COR-L47 (cell line): ENCODE measurements at places on chromosomes 16 and 17.

DNA sequence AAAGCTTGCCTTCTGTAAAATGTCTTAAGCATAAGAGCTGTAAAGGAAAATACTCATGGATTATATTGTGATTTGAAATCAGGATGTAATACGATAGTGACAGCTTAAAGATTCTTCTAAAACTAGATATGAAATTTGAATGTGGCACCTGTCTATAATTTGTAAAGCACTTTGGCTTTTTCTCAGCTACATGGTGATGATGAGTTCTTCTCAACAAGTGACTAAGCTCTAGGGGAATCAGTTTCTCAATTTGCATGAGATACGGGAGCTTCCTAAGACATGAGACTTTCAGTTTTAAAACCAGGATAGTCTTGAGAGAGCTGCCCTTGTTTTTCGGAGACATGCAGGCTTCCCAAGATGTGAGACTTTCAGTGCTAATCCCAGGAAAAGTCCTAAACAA is 439.2 kb downstream of the CDH13 start:
- no peak for DNase-seq

- peak; percentile 87 for DNase-seq
Measured at GRCh38 chr17:44708401-44709263, at the start of gene DBF4B. TSS of gene DBF4B (plus strand) at chr17:44708665. CDS start at chr17:44708821, 156 bp downstream.

DNA sequence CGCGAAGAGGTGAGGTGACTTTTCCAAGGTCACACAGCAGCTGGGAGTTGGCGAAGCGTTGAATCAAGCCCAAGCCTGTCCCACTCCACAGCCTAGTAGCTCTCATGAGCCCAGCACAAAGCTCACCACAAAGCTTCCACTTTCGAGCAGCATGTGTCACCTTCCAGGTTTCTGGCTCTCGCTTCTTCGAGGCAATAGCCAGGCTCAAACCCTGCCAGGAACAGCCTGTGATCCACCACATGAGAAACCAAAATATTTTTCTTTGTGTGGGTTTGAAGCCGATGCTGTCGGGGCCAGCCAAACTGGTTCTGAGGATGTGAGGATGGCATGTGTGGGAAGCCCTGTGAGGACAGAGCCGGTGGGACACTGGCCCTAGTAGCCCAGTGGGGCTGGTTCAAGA is 68.1 kb downstream of the COG7 start:
- no peak for DNase-seq

DNA sequence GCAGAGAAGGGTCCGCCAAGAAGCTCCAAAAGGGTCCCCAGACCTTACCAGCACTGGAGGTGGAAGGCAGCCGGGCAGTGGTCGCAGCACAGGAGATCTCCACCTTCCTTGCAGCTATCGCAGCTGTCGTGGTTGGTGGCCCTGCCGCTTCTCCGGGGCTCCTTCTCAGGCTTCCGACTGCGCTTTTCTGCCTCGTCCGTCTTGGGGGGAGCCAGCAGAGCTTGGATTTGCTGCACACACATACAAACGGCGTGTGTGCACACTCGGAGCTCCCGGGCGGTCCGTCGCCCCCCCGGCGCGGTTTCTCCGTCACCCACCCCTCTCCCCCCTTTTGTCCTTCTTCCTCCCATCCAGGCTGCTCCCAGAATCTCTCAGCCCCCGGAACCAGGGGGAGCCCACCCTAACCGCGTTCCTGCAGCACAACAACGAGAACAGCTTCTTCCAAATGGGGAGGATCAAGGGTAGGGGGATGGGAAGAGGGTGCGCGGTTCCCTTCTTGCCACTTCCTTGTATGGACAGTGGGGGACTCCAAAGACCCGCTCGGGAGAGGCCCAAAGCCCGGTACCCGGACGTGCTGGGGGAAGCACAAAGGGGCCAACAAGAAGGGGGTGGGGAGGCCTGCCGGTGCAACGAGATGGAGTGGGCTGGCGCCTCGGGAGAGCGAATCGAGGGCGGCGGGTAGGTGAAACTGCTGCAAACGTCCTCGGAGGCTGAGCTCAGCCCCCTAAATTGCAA is 1.1 kb downstream of the PHF12 start:
- peak; percentile 58 for DNase-seq

GRCh38 chr16:85571813-85572619 is 41.1 kb upstream of the GSE1 start:
- no peak for DNase-seq

DNA sequence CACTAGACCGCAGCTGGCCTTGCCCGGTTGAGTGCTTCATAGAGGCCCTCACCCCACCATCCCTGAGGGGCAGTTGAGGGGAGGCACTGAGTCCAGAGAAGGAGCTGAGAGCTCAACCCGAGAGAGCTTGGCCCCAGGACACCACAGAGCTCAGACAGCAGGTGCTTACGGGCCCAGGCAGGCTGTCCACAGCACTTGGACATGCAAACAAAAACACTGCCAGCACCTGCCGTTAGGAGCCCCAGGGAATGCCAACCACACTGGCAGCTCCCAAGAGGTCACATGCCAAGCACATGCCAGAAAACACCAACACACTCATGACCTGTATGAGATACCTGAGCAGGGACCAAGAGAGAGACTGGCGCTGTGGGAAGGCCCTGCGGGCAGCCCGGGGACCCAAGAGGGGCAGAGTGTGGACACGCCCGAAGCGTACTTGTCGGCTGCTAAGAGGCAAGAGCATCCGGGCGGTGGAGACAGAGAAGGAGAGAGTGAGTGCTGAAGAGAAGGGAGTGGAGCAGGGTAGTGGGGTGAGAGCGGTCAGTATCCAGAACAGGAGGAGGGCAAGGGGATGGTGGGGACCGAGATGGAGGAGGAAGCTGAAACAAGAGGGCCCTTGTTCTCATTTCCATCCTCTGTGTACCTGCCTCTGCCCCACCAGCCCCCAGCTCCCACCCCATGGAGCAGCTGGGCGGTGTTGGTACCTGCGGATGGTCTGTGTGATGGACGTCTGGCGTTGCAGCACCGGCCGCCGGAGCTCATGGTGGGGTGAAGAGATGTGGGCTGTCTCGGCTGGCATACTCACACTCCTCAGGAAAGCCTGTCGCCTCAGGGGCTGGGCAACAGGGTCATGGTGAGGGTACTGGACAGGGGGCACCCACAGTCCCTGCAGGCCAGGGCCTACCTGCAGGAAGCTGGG is 8.2 kb downstream of the RHBDF1 start:
- DNase-seq = peak; percentile 39

GRCh38 chr17:1005361-1005946 is 8.5 kb downstream of the TIMM22 start:
- peak; percentile 45 for DNase-seq

DNA sequence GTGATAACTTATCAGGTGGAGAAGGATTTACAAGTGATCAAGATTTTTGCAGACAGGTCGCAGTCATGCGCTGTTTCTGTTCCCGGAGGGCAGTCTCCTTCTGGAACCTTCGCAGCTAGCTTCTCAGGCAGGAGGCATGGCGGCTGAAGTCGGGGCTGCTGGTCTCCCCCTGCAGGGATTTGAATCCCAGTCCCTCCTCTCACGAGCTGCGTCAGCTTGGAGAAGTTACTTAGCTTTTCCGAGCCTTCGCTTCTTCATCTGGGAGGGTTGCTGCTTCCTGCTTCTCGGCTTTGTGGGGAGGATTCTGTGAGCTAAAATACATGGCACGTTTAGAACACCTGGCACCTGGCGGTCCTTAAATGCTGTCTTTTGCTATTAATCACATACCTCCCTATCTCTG is 287.8 kb upstream of the FOXF1 start:
- no peak for DNase-seq

DNA sequence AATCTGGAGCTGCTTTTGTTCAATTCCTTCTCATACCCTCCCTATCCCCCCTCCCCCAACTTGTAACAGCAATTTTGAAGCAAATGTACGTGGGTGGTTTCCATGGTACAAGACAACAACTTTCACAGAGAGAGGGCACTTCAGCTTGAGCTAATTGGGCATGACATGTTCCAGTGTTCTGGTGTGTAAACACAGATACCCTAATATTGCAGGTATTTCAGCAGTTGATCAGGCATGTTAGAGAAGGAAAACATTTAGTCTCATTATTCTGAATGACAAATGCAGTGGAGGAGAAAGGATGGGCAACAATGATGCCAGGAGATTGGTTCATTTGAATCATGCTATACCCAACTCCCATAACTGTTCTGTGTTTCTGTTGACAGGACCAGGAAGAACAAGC is 137.5 kb downstream of the TRIM37 start:
- peak; percentile 54 for DNase-seq

DNA sequence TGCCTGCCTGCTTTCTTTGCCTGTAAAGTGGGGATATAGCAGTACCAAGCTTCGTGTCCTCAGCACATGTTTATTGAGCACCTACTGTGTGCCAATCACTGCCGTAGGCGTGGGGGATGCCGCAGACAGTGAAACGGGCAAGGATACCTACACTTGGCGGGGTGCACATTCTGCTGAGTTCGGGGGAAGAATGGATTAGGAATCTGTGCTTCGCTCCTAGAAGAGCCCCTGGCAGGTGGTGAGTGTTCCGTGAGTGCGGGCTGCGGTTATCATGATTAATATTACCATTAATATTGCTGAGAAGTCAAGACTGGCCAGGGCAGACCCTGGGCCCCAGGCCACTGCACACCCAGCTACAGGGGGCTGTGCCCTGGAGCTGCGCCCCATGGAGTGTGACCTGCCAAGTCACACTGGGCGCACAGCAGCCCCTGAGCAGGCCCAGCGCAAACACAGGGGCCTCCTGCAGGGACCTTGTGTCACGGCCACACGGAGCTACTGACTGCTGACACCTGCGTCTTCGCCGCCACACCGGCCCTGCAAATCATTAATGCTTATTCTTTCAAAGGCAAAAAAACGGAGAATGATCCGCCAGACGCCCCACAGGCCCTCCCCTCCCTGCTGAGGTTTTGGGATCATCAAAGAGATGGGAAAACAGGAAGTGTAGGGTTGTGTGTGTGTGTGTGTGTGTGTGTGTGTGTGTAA is 213.4 kb upstream of the GSE1 start:
- peak; percentile 68 for DNase-seq

GRCh38 chr17:48219617-48220016 is 112.1 kb downstream of the SNX11 start:
- no peak for DNase-seq

GRCh38 chr17:33131620-33132019 is 140.0 kb downstream of the SPACA3 start:
- DNase-seq = no peak

- no peak for DNase-seq
Measured at GRCh38 chr17:57402681-57403180, 146.4 kb downstream of the MSI2 start.

- no peak for DNase-seq
Measured at GRCh38 chr17:35057332-35057915, 6.1 kb downstream of the RFFL start.

GRCh38 chr17:16950488-16950887 is 21.4 kb downstream of the TNFRSF13B start:
- DNase-seq = no peak

- DNase-seq = no peak
Measured at GRCh38 chr16:48025359-48025758, 130.4 kb downstream of the ABCC12 start.

DNA sequence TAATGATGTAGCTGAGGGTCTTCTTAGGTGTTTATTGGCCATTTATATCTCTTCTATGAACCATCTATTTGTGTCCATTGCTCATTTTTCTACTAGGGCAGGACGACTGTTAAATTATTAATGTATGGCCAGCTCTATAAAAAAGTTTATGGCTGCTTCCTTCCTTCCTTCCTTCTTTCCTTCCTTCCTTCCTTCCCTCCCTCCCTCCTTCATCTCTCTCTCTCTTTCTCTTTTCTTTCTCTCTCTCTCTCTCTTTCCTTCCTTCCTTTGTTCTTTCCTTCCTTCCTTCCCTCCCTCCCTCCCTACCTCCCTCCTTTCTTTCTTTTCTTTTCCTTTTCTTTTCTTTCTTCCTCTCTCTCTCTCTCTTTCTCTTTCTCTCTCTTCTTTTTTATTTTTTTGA is 17.2 kb upstream of the NDEL1 start:
- no peak for DNase-seq

DNA sequence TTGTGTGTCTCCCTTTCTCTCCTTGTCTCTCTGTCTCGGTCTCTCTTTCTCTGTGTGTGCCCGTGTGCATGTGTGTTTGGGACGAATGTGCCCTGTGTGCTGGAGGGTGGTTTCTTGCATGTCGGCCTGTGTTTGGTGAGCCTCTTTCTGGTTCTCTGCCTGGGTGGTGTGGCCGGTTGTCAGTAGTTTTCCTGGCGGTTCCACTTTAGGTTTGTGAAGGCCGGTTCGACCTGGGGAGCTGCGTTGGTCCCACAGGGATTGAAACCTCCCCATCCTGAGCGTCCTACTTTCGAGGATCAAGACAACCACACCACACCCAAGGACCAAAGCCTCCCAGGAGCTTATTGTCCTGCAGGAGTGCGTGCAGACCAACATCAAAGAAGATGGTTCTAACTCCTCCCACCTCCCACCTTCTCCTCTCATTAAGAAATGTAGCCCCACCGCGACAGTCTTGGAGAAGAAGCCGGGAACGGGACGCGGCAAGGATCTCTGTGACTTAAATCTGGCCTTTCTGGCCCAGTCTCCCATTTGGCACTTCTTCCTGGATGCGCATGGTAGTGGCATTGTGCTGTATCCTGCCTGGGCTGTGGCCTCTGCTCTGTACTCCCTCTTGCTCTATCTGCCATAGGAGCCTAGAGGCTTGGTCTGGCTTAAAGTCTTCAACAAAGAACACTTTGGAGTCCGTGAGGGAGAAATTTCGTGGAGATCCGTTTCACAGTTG is 1685.0 kb downstream of the TP53TG3F start:
- no peak for DNase-seq

GRCh38 chr17:30378241-30378824 is 394 bp upstream of the CPD start:
- DNase-seq = no peak

DNA sequence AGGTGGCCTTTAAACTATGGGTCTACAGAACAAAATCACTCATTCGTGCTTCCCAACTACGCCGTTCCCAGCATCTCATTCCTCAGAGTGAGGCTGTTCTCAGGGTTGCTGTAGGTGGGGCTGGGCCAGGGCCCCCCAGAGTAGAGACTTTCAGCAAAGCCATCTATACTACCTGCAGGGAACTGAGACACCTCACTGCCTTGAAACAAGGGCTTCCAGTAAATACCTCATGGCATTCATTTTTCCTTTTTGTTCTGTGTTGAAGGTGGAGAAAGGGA is 4.2 kb upstream of the SDK2 start:
- DNase-seq = no peak

- no peak for DNase-seq
Measured at GRCh38 chr17:75755990-75756389, 9.0 kb downstream of the GALK1 start.

GRCh38 chr16:5010576-5011329 is 23.0 kb downstream of the NAGPA start:
- DNase-seq = no peak
